Stimulated activated CD8-positive, alpha-beta memory T cell treated with anti-CD3 and anti-CD28 coated beads, Interleukin-7, amount 100 ng/mL, for 1 hour (primary cell): ENCODE measurements at places on chromosomes 13 and 19.
A peak's percentile ranks its signal among the peaks of the same experiment; 100 is the strongest.

GRCh38 chr19:16111909-16112752 lies 442 bp downstream of the RAB8A start:
- no peak for DNase-seq

GRCh38 chr13:48776401-48776800 lies 122.7 kb downstream of the CYSLTR2 start:
- DNase-seq = no peak

GRCh38 chr13:103656311-103656710 lies 590.1 kb upstream of the SLC10A2 start:
- DNase-seq = no peak

- no peak for DNase-seq
Measured at GRCh38 chr13:109642358-109642757, 144.0 kb downstream of the IRS2 start.

DNA sequence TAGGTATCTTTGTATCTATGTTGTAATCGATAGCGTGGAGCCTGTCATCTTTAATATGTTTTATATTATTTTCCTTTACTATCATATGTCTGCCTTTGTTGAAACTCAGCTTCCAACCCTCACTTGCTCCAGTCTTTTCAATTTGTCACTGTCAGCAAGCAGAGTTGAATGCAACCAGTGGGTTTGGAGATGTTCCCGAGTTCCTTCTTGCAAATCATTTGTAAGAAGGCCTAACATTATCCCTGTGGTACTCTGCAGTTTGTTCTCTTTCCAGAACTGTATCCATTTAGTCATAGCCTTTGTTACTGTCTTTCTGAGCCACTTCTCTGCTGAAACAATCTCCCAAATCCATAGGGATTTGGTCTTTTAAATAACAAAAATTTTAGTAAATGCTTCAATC lies 41.8 kb downstream of the RNASEH2B start:
- no peak for DNase-seq

GRCh38 chr13:23377983-23378632 lies 55.4 kb downstream of the SACS start:
- peak; percentile 11 for DNase-seq

DNA sequence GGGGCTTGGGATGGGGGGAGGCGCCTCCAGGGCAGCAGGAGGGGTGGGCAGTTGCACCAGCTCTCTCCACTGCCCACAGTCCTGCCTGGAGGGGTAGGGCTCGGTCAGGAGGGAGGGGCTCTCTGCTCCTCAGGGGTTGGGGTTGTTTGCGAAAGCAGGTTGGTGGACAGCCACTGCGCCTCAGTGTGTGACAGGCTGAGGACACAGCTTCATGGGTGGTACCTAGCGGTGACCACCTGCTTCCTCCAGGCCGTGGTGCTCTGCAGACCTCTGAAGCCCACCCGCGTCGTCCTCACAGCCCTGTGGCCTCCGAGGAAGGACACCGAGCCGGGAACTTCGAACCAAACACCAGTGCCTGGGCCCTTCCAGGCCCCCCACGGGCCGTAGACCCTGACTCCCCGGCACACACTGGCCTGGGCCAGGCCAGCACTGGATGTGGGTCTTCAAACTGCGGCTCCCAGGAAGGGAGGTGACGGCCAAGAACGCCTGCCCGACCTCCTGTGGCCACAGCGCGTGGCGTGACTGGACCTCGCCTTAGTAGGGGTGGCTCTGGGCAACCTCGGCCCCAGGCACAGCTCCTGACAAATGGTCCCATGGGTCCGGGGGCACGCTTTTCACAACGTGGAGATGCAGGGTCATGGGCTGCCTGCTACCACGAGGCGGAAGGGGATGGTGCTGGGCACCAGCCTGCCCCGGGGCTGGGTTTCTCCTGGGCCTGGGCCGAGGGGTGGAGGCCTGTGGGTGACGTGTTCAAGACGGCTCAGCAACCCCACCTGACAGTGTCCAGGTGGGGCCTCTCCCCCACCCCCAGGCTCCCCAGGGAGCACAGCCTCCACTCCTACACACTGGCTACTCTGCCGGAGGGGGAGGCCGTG lies 173.2 kb downstream of the KDM4B start:
- DNase-seq = no peak

GRCh38 chr19:58559275-58560006 lies 1.0 kb upstream of the UBE2M start:
- no peak for DNase-seq

DNA sequence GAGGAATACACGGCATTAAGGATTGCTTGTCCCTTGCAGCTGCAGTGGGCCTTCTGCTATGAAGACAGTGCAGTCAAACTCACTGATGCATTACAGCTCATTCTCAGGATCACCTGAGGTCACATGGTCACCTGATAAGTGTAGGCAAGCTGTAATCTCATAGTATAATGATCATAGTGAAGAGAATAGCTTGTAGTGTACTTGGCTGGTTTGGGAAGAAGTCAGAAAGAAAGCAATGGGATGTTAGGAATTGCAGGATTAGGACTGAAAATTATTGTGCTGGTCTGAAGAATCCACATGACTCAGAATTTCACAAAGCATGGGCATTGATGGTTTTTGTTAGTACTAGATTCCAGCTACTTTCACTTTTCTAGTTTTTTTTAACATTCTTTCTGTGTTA lies 76.7 kb downstream of the MBNL2 start:
- no peak for DNase-seq

DNA sequence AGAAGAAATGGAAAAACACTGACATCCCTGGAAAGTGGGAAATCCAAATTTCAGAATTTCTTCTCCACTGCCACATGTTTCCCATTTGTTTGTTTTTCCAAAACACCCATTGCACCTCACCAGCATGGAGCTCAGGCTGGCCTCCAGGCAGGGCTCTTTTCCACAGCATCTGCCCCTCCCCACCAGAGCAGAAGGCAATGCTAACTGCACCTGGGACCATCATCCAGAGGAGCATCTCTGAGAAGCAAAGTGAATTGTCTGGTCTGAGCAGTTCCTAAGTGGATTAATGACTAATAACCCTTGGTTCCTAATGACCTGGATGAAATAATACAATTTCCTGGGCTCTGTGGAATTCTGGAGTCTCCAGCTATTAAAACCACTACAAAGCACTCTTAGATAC lies 8.8 kb upstream of the CYSLTR2 start:
- no peak for DNase-seq

DNA sequence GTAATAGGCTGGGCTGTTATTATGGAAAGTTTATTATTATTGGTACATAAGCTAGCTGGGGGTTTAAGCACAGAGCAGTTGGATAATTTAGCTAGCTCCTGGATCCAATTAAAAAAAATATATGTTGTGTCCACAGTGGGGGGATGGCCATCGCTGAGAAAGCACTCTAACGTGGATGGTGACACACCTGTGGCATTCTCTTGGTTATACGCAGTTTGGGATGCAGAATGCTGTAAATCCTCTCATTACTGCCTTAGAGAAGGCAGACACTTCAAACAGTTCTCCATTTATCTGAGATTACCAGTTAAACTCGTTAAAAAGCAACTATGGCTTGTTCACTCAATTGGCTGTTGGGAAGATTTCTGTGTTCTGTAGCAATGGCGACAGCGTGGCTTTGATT lies 2.4 kb upstream of the ZNF536 start:
- DNase-seq = no peak

DNA sequence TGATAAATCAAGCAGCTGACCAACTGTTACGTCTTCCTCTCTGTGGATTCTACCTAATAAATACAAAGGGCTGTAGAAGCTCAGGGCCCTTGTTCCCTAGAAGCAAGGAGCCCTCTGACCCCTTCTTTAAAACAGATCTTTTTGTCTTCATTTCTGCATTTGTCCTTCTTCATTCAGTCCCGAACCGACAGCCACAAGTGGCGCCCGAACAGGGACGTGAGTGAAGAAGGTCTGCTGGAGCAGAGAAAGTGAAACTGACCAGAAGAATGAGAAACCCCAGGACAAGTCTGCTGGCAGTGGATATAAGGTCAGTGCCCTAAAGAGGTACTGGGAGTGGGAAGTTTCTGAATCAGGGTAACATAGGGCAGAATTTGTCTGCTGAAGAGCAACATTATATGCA lies 13.1 kb downstream of the ZNF773 start:
- DNase-seq = no peak

GRCh38 chr13:94709001-94709834 lies 3.1 kb downstream of the SOX21 start:
- no peak for DNase-seq

GRCh38 chr13:111899714-111900389 lies 167.1 kb upstream of the SOX1 start:
- no peak for DNase-seq

DNA sequence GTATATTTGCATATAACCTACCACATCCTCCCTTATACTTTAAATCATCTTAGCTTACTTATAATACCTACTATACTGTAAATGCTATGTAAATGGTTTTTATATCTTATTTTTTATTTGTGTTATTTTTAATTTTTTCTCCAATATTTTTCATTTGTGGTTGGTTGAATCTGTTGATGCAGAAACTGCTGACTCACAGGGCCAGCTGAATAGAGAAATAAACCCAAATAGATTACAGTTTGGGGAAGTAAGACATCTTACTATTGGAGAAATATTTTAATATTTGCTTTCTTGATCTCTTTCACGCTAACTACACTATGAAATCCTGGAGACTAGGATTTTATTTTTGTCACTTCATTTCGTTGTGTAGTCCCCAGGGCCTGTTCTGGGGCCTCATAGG lies 7.1 kb downstream of the SMAD9 start:
- DNase-seq = no peak

- no peak for DNase-seq
Measured at GRCh38 chr13:33956346-33956745, 138.4 kb downstream of the RFC3 start.

DNA sequence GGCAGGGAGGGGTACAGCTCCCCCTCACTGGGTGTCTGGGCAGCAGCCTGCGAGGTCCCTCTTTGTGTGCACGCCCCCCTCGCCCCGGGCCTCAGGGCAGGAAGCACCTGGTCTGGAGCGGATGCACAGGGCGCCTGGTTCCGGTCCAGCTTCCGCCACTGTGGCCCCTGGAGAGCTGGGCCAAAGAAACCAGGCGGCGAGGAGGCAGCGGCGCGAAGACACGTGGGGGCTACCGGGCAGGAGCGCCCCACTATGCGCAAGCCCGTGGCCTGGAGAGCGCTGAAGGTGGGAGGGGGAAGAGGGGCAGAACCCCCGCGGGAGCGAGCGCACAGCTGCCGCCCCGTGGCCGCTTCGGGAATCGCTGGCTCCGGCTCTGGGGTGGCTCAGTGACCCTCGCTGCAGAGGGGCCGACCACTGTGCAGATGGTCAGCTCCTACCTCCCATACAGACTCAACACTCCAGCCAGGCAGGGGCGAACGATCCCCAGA lies 1.7 kb upstream of the LYL1 start:
- DNase-seq = no peak

- DNase-seq = no peak
Measured at GRCh38 chr13:20161275-20161950, 561 bp upstream of the GJA3 start.

- DNase-seq = no peak
Measured at GRCh38 chr19:18951721-18952281, 10.8 kb upstream of the HOMER3 start.

DNA sequence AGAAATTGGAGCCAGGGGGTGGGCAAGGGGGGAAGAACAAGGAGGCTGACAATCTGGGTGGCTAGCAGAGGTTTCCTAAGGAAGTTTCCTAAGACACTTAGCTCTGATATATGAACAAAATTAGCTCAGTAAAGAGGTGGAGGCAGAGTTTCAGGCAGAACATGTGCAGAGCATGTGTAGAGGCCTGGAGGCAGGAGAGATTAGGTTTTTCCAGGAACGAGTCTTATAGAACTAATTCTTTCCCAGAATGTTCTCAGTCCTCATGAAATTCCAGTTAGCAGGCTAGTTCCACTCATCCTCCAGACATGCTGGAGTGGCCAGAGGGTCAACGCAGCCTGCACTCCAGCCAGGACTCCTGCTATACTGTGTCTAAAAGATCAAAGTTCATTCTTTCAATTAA lies 184.7 kb downstream of the LACC1 start:
- no peak for DNase-seq

GRCh38 chr19:49114630-49115363 lies 627 bp downstream of the LIN7B start:
- DNase-seq = no peak

GRCh38 chr19:45276284-45276687 lies 25.2 kb downstream of the MARK4 start:
- no peak for DNase-seq

- DNase-seq = no peak
Measured at GRCh38 chr13:41384749-41385503, 72.4 kb upstream of the RGCC start.

GRCh38 chr13:48615049-48615448 lies 38.7 kb upstream of the CYSLTR2 start:
- no peak for DNase-seq

DNA sequence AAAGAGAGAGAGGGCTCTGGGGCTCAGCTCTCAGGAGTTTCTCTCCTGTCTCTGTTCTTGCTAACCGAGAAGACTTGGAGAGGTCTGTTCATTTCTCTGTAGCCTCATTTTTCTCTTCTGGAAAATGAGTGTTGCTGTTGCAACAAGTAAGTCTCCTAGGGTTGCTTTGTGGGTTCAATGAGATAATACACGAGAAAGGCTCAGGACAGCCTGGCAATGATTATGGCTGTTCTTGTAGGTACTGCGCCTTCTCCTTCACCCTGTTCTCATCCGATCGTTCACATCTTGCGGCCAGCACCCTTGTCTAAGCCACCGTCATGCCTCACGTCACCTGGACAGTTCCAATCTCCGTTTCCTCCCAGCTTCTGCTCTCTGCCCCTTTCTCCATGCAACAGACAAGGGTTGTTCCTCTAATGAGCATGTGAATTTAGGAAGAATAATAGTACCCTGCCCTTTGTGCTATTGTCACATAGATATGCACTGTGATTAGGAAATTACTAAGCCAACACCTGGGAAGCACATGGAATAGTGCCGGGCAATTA lies 4.2 kb downstream of the C5AR1 start:
- no peak for DNase-seq

- no peak for DNase-seq
Measured at GRCh38 chr13:35882722-35883497, 248.3 kb downstream of the DCLK1 start.

- no peak for DNase-seq
Measured at GRCh38 chr13:110140099-110140498, 166.9 kb downstream of the COL4A1 start.

DNA sequence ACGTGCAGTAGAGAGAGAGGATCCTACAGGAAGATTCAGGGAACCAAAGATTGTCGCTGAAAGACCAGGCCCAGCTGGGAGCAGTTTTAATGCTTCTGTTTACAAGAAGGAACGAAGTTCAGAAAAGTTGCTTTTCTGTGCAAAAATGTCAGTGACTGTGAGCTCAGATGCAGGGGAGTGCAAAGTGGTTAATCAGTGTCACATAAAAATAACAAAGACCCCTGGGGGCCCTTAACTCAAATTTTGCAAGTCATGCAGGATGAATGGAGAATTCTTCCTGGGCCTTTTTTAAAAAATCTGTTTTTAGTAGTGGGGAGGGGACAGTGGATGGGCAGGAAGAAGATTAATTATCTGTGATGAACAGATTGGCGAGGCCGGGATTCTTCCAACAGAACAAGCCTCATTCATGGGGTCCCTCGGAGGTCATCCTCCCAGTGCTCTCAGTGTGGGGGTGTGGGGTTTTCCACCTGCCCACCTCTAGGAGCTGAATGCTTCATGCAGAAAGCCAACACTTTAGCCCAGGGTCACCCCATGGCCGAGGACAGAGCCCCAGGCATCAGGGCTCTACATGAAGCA lies 167.2 kb downstream of the UQCRFS1 start:
- DNase-seq = no peak
